Activated CD4-positive, alpha-beta T cell treated with anti-CD3 and anti-CD28 coated beads, Interleukin-2, amount 50 U/mL, for 24 hours (primary cell): ENCODE measurements at places on chromosomes 7 and 10.

- no peak for DNase-seq
These were observed 32.9 kb downstream of the ENTPD1 start for GRCh38 chr10:95788830-95789229.

- DNase-seq = no peak
These were observed 29.5 kb downstream of the CTNNA3 start for GRCh38 chr10:67666416-67667034.

DNA sequence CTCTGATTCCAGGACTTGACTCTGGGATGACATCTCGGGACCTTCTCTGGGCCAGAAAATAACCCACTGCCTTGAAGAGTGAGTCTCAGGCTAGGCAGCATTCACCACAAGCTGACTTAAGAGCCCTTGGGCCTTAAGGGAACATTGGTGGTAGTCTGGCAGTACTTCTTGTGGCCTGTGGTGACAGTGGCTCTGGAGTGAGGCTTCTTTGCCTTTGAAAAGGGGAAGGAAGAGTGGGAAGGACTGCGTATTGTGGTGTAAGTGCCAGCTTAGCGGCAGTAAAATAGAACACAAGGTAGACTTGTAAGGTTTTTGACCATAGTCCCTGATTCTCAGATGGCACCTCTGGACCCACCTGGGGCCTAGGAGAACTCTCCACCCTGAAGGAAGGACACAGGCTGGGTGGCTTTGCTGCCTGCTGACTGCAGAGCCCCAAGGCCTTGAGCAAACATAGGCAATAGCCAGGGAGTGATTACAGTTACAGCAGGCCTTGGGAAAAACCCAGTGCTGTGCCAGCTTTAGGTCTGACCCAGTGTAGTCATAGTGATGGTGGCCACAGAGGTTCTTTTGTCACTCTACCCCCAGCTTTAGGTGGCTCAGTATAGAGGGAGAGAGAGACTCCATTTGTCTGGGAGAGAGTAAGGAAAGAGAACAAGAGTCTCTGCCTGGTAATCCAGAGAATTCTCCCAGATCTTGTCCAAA lies 483.9 kb downstream of the SH2D4B start:
- no peak for DNase-seq

GRCh38 chr7:128948976-128949760 lies 11.4 kb downstream of the IRF5 start:
- DNase-seq = no peak

GRCh38 chr10:69963835-69964710 lies 88.6 kb upstream of the MACROH2A2 start:
- no peak for DNase-seq

- DNase-seq = no peak
These were observed 17.5 kb upstream of the MTPN start for GRCh38 chr7:135994466-135995205.

GRCh38 chr7:94439893-94440381 lies 45.2 kb downstream of the COL1A2 start:
- no peak for DNase-seq

DNA sequence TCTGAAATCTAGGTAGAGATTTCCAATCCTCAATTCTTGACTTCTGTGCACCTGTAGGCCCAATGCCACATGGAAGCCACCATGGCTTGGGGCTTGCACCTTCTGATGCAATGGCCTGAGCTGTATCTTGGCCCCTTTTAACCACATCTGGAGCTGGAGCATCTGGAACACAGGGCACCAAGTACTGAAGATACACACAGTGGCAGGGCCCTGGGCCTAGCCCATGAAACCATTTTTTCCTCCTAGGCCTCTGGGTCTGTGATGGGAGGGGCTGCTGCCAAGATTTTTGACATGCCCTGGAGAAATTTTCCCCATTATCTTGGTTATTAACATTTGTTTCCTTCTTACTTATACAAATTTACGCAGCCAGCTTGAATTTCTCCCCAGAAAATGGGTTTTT lies 39.1 kb downstream of the GCC1 start:
- DNase-seq = no peak

GRCh38 chr7:154744256-154744860 lies 258.6 kb downstream of the PAXIP1 start:
- DNase-seq = no peak

DNA sequence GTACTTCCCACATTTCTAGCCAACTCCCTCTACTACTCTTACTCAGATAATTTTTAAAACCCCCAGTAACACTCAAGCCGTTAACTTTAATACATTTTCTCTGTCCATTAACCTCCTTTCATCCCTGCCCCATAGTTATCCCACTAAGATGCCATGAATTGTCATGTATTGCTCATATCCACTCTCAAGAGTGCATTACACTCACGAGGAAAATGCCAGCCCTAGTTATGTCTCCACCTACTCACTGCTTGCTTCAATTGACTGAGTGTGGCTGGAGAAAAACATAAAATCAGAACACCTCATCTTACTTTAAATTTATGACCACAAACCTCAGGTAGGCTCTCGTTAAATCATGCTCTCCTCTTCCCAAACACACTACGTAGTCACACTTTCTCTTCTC lies 324.1 kb upstream of the NPSR1 start:
- DNase-seq = no peak

DNA sequence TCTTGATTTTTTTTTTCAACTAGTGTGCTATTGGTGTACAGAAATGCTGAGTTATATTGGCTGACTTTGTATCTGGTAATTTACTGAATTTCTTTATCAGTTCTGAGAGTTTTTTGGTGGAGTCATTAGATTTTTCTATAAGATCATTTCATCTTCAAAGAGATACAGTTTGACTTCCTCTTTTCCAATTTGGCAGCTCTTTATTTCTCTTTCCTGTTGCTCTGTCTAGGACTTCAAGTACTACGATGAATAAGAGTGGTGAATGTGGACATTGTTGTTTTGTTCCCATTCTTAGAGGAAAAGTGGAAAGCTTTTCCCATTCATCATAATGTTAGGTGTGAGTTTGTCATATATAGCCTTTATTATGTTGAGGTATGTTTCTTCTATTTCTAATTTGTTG lies 50.2 kb downstream of the LOXL4 start:
- no peak for DNase-seq

DNA sequence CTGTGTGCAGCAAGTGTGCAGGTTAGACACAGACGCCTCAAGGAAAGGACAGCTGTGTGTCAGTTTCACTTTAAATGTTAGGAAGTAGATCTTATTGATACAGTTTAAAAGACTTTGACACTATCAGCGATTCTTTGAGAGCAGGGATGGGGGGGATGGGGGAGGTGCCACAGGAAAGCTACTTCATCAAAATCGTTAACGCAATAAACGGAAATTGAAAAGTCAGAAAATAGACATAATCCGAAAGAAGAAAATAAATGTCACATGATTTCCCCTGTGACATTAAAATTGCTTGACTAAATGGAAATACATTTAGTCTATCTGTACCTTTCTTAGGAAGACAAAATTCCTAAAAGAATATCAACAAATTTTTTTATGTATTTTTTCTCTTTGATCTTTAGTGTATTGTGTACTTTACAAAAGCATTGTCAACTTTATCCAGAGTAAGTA lies 476 bp upstream of the ZNF33B start:
- DNase-seq = no peak

DNA sequence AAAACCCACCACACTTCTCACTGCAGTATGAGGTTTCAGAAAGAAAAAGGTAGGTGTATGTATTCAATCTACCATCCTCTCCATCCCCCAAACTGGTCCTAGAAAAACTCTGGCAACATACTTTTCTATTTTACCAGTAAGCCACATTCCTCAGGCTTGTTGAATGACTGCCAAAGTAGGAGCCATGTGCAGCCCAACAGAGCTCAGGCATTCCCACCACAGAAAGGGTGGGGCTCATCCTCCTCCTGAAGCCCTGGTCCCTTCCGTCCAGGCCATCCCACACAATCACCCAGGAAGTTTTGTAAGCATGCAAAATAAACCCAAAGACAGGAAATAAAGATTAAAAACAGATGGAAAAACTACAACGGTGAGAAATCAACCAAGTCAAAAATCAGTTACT lies 57.2 kb downstream of the MAD1L1 start:
- no peak for DNase-seq

- no peak for DNase-seq
These were observed 226.4 kb upstream of the KLF14 start for GRCh38 chr7:130960208-130960988.

GRCh38 chr7:71843676-71844075 lies 568.5 kb downstream of the CALN1 start:
- DNase-seq = no peak

GRCh38 chr10:50506861-50507573 lies 116.7 kb downstream of the SGMS1 start:
- no peak for DNase-seq

- no peak for DNase-seq
These were observed 36.1 kb downstream of the NET1 start for GRCh38 chr10:5448333-5449001.

- DNase-seq = no peak
These were observed 105.9 kb upstream of the NPTX2 start for GRCh38 chr7:98511175-98511574.

DNA sequence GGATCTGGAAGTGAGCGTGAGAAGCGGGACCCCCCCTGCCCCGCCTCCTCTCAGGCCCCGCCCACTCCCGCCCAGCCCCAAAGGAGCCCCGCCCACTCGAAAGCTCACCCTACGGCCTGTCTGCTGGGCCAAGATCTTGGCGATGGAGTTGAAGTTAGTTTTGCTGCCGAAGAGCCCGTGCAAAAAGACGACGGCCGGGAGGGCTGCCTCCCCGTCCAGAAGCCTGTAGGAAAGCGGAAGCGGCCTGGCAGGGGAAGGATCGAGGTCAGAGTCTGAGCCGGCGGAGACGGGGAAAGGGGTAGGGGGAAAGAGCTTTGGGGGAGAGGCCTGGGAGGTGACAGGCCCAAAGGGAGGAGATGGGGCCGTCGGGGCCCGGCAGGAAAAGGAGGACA lies 386 bp downstream of the ABHD11 start:
- DNase-seq = peak; percentile 54
